ENCODE measurements at places on chromosomes 5 and 9.

DNA sequence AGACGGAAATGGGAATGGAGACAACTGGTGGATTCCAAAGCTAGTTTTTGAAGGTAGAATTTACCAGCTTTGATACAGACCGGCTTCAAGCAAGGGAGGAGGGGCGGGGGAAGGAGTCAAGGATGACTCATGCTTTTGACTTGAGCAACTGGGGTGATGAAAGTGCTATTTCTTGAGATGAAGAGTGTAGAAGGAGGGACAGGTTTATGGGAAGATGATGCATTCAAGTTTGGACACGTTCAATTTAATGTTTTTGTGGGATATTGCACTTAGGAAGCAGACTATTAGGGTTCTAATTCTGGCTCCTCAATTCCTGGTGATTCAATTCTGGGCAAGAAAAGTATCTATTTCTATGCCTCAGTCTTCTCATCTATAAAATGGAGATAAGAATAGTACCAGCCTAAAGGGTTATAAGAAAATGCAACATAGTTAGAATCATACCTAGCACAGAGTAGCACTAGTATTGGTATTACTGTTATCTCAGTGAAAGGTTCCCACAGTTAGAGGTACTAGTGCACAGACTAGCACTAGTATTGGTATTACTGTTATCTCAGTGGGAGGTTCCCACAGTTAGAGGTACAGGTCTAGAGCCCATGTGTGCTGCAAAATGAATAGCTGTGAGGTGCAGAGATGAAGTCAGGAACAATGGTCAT, 4.6 kb downstream of the NIPAL4 start:
- no peak for DNase-seq

DNA sequence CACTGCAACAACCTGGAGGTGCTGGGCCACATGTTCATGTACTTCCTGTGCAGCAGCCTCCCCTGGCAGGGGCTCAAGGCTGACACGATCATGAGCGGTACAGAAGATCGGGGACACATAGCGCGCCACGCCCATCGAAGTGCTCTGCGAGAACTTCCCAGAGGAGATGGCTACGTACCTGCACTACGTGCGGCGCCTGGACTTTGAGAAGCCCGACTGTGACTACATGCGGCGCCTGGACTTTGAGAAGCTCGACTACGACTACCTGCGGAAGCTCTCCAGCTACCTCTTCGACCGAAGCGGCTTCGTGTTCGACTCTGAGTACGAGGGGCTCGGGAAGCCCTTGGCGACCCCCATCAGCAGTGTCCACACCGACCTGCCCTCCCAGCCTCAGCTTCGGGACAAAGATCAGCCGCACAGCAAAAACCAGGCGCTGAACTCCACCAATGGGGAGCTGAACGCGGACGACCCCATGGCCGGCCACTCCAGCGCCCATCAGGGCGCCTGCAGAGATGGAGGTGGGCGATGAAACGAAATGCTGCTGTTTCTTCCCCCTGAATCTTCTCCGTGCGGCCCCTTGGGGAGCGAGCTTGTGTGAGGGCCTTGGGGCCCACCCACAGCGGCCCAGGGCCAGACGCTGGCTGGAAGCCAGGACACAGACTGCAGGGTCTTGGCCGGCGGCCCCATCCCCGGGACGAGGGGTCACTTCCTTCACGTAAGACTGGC, 56.5 kb downstream of the JAK2 start:
- no peak for DNase-seq

DNA sequence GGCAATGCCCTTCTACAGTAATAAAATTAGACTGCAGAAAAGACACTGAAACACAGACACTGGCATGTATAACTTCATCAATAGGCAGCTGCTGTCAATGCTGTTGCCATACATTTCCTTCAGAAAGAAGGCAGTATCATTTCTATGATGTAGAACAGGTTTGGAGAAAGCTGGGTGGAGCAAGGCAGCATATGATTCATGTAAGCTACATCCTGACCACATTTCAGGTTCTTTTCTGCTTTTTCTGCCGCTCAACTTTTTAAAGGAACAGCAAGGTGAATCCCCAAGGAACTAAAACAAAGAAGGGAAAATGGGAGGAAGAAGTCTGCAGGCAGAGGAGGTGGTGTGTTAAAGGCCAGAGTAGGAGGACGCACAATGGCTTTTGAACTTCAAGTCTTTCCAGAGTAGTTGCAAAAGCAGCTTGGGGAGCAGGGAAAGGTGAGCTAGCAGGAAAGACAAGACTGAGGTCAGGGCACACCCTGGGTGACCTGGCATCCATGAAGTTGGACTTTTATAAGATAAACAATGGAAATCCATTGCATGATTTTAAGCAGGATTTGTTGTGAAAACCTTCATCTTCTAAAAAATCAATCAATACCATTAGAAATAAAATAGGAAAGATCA, 142.1 kb downstream of the MED10 start:
- DNase-seq, result no peak

GRCh38 chr9:99040911-99041582, 63.9 kb upstream of the TGFBR1 start:
- DNase-seq, result no peak

DNA sequence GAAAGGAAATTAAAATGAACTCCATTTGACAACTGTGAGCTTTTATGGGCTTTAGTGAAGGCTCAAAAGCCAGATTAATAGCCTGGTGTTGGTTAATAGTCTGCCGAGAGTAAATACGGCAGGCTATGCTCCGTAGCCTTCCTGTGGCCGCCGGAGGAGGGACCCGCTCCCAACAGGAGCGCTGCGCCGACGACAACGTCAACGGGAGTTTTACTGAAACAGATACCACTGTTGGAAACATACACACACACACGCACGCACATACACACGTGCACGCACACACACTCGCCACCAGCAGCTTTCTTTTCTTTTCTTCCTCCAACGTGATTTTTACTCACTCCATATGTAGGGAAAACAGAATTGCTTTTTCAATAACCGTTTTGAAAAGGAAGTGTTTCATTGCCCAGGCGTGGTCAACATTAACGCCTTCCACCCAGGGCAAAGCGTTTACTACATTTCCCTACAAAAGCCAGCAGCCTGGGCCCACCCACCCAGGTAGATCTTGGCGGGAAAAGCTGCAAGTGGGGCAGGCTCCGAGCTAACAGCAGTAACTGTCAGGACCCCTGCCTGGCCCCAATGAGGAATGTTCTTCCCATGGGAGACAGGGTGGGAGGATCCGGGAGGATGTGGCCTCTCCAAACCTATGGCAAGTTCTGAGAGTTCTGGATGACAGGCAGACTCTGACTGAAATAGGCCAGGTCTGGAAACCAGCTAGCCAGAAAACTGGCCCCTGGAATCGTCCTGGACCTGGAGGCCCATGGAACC, 72.3 kb downstream of the PAX5 start:
- DNase-seq, result no peak

DNA sequence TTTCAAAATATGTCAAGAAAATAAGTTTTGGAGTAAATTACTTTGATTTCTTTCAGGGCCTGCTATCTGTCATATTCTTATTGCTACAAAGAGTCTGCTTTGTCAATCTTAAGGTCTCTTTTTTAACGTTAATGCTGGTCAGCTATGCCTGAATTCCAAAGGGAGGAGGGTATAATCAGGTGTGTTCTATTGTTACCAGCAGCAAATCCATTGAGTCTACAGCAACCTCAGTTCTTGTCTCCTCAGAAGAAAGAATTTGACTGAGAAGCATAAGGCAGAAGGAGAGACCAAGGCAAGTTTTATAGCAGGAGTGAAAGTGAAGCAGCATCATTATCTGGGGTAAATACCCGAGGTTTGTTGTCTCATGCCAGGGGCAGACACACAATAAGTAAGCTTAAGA, 23.7 kb upstream of the MINAR2 start:
- DNase-seq, result no peak
